NCI-H1417 treated with DMSO at 0.1 percent for 48 hours (cell line): ENCODE measurements at places on chromosomes 16 and 17.

DNA sequence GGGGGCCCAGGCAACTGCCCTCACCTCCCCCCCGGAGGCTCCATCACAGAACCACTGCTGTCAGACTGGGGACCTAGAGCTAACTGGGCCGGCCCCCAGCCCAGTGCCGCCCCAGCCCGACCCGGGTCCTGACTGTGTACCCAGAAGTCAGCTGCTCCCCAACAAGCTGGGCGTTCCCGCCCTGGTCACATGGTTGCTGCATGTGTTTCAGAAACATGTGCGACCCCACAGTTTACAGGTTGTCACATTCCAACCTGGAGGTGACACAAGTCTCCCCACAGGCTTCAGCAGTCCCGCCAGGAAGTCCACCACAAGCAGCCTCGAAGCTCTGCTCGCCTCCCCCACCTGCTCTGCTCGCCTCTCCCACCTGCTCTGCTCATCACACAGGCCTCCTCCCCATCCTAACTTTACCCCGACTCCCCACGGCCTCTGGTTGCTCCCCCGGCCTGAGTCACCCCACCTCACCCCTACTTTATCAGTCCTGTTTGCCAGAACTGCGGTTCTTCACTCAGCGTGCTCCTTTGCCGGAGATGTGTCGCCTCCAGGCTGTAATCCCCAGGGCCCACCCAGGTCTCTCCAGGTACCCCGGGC is 968 bp downstream of the MRPL28 start:
- no peak for DNase-seq

- DNase-seq, result no peak
Observed at GRCh38 chr16:12146966-12147365, 170.4 kb downstream of the SNX29 start.

DNA sequence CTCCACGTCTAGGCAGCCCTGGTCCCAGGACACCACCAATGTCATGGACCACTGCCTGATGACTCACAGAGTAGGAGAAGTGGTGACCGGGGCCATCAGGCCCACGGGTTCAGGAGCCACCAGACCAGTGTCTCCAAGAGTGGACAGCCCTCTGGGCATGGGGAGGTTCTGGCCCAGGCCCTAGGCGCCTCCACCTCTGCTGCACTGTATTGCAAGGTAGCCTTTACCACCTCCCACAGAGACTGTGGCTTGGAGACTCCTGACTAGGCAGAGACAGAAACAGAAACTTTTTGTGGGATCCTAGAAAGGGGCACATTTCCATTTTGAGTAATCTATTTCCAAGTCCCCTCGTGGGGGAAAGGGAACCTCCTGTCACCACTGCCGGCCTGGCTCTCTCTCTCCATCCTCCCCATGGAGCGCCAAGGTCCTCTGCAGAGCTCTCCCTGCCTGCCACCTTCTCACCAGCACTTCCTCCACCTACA is 2.9 kb downstream of the CDIP1 start:
- DNase-seq, result no peak

DNA sequence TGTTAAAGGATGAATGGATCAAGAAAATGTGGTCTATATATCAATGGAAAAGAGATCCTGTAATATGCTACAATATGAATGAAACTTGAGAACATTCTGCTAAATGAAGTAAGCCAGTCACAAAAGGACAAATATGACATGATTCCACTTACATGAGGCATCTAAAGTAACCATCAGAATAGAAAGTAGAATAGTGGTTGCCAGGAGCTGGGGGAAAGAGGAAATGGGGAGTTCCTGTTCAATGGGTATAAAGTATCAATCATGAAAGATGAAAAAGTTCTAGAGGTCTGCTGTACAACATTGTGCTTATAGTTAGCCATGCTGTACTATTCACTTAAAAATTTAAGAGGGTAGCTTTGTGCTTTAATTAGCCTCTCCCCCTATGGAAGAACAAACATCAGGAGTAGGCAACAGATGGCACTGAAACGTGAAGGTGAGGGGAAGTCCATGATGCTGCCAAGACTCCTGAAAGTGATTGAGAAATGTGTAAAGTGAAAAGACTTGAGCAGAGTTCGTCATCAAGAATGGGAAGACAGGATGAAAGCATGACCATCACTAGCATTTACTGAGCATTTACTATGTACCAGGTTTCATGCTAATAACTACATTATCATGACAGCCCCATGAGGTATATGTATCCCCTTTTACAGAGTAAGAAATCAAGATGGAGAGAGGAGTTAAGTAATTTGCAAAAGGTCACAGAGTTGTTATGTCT is 167.2 kb downstream of the CYB561 start:
- DNase-seq, result no peak

DNA sequence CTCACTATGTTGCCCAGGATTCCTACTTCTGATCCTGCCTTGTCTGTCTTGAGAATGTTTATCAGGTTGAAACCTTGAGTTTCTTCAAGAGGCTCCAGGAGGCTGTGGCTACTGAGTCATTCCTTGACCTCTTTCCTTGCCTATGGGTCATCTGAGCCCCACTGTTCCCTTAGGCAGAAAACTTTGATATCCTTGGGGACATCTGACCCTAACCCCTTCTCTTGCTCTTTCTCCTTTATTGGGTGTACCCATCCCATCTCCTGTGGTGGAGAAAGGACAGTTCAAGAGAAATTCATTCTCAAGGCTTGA is 12.5 kb downstream of the ARL4D start:
- no peak for DNase-seq

- DNase-seq, result no peak
Observed at GRCh38 chr17:80696456-80696855, 151.8 kb downstream of the RPTOR start.

- DNase-seq, result no peak
Observed at GRCh38 chr17:50276588-50277356, 2.5 kb downstream of the TMEM92 start.

DNA sequence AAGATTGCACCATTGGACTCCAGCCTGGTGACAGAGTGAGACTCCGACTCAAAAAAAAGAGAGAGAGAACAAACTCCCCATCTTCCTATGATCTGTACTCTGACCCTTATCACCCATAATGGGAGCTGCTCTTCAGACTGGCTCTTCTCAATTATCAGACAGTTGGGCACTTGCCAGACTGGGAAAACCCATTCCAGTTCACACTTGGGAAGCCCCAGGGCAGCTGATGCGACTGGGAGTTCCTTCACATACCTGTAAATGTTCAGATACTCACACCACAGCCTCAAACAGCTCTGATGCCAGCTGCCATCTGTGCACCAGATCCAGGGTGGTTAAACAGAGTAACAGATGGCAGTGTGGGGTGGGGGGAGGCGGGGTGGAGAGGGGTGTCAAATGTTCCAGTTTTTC is 23.8 kb upstream of the TMEM101 start:
- no peak for DNase-seq

DNA sequence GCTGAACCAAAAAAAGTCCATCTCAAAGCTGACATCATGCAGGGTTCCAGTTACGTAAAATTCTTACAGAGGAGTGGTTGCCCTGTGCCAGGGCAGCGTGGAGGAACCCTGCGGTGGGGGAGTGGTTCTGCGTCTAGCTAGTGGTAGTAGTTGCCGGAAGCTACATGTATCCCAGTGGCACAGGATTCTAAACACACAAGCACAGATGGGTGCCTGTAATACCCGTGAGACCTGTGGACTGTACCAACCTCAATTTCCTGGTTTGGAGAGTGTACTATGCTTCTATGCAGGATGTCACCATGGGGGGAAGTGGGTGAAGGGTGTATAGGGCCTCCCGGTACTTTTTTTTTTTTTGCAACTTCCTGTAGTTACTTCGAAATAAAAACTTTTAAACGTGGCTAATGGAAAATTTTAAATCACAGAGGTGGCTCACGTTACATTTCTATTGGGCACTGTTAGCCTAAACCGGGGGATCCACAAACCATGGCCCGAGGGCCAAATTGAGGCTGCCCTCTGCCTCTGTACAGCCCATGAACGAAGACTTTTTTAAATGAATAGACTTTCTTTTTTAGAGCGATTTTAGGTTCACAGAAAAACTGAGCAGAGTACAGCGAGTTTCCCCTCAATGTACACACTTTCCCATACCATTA is 38.5 kb downstream of the TBC1D16 start:
- DNase-seq, result no peak

DNA sequence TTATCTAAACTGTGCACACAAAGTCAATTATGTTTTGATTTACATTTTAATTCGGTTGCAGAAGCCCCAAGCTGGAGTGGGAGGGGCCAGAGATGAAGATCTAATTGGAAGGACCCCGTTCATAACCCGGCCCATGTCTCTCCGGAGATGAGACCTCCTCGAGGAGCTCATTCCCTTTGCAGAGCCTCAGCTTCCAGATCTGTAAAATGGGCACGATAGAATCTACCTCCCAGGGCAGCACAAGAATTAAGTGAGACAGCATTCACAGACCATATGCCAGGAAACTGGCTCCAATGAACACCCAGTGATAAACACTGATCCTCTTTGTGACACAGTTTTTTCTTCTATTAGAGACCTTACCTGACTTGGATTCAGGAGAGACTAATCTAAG is 446.5 kb upstream of the CDH5 start:
- DNase-seq, result no peak

- DNase-seq, result no peak
Observed at GRCh38 chr16:8585857-8586256, 4.5 kb downstream of the TMEM114 start.

DNA sequence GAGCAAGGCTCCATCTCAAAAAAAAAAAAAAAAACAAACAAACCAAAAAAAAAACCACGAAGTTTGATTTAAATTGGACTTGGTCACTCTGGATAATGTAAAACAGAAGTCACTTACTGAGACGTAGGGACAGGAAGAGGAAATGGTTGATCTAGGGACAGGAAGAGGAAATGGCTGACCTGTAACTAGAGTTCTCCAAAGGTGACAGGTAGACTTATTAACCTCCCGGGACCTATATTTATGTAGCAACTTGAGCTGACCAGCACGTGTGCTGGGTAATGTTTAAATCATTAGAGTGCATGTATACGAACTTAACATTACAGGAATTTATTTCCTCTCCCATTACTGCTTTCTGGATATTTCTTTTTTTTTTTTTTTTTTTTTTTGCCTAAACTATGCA is 81.5 kb upstream of the DHX40 start:
- no peak for DNase-seq

GRCh38 chr17:78944956-78945355 is 19.8 kb upstream of the TIMP2 start:
- no peak for DNase-seq

- DNase-seq, result no peak
Observed at GRCh38 chr17:75806822-75807500, 22.4 kb downstream of the UNK start.
